ENCODE measurements at places on chromosomes 13 and 19.

DNA sequence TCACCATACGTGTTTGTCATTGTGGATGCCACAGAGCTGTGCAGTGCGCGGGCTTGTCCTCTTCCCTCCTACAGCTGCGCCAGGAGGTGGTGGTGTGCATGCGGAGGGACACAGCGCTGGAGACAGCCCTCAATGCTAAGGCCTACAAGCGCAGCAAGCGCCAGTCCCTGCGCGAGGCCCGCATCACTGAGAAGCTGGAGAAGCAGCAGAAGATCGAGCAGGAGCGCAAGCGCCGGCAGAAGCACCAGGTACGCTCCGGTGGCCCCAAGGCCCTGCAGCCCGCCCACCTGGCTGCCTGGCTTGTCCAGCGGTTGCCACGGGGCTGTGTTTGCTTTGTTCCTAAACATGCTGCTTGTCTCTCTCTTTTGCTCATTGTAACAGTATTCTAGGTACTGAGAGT, 30.2 kb downstream of the SMARCA4 start:
- DNase-seq = no peak

DNA sequence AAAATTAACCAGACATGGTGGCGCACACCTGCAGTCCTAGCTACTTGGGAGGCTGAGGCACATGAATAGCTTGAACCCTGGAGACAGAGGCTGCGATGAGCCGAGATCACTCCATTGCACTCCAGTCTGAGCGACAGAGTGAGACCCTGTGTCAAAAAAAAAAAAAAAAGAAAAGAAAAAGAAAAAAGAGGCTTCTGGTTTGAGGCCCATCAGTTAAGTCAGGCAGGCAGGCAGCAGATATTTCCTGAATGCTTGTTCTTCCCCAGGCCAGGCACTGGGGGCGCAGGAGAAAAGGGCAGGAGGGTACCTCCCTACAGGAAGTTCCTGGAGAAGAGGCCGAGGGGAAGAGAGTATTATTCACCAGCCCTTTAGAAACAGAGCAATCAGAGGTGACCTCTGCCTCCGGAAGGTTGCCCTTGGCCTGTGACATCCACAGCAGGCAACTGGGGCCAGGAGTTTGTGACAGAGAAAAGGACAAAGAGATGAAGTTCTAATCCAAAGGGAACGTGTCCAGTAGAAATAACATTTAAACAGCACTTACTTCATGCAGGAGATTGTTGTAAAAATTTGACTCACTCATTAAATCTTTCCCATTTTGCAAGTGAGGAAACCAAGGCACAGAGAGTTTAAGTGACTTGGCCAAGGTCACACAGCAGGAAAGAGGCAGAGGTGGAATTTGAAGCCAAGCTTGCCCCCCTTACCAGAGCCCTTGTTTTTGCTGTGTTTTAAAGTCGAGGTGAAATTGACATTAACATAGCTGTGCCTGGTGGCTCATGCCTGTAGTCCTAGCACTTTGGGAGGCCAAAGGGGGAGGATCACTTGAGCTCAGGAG, 4.3 kb upstream of the RLN3 start:
- no peak for DNase-seq

GRCh38 chr13:114235697-114236096, 1.0 kb downstream of the CDC16 start:
- no peak for DNase-seq

DNA sequence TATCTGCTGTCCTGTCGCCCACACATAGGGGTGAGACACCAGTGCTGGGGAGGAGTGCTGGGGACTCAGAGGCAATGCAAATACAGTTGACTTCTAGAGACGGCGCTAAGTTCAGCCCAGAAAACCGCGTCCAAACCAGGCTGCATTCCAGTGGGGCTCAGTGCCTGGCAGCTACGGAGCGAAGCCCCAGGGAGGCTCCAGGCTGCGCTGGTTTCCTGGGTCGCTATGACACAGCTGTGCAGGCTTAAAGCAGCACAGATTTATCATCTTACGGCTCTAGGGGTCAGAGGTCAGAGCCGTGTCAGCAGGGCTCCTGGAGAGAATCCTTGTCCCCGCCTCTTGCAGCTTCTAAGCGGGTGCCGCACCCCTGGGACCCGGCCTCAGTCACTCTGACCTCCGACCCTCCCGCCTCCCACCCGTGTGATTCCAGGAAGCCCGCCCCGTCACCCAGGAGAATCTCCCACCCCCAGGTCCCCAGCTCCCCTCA, 61.6 kb downstream of the ANKRD10 start:
- DNase-seq = no peak
